Activated T-helper 17 cell treated with anti-CD3 and anti-CD28 coated beads, Interleukin-2, amount 50 U/mL, for 72 hours (primary cell): ENCODE measurements at places on chromosomes 12 and 14.

- no peak for ATAC-seq
Observed at GRCh38 chr14:69312608-69313007, 52.6 kb downstream of the GALNT16 start.

- no peak for ATAC-seq
Observed at GRCh38 chr14:72780751-72781150, 113.2 kb downstream of the DPF3 start.

DNA sequence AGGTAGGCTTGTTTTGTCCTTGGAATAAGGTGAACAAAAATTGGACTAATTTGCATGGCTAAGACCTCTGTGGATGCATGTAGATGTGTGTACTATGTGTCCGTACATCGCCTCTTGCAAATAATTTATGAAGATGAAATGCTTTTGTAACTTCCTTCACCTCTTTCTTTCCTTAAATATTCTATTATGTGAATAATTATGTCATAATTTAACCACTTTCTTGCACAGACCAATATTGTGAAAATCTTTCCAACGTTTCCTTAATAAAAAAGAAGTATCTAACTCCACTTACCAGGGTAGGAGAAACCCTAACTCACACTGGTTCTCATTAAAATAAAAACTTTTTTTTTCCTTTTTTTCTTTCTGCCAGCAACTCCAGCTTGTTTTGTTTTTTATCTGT, 4.0 kb downstream of the NANOG start:
- ATAC-seq = no peak

GRCh38 chr12:1281683-1282366, 290.8 kb downstream of the ERC1 start:
- no peak for ATAC-seq

DNA sequence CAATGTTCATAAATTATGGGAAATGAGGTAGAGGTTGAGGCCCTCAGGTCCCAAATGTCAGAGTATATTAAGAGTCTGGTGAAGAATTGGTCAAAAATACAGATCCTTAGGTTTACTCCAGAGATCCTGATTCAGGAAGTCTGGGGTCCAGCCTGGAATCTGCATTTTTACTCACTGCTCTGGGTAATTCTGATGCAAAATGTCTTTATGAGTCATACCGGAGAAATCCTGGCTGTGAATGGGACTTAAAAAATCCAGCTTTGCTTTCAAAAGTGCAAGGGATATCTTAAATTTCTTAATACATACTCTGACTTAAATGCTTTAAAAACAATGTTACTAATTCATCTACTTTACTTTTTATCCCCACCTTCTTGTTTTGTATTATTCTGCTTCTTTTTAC, 74.5 kb downstream of the FERMT2 start:
- no peak for ATAC-seq

DNA sequence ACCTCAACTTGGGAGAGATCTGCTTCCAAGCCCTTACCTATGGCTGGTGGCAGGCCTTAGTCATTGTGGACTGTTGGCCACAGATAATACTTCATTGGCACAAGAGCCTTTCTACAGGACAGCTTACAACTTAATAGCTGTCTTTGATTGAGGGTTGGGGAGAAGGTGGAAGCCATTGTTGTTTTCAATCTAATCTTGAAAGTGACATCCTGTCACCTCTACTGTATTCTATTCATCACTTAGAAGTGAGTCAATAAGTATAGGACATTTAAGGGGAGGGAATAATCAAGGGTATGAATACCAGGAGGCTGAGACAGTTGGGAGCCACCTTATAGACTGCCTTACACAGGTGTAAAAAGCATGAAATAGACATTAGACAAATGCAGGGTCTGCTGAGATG, 906.3 kb downstream of the NRXN3 start:
- no peak for ATAC-seq

DNA sequence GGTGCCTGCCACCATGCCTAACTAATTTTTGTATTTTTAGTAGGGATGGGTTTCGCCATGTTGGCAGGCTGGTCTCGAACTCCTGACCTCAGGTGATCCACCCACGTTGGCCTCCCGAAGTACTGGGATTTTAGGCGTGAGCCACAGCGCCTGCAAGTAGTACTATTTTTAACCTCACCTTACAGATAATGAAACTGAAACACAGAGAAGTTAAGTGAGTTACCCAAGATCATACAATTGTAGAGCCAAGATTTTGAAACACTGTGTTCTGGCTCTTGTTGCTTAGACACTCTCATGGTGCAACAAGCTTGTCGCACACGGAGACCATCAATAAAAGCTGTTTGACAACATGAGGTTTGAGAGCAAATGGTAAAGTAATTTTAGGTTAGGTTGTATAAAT, 159.1 kb upstream of the LMNTD1 start:
- ATAC-seq = no peak

- ATAC-seq = no peak
Observed at GRCh38 chr12:41459111-41459905, 271.2 kb downstream of the PDZRN4 start.

GRCh38 chr12:7758766-7759140, 6.3 kb upstream of the NANOGNB start:
- ATAC-seq = no peak

DNA sequence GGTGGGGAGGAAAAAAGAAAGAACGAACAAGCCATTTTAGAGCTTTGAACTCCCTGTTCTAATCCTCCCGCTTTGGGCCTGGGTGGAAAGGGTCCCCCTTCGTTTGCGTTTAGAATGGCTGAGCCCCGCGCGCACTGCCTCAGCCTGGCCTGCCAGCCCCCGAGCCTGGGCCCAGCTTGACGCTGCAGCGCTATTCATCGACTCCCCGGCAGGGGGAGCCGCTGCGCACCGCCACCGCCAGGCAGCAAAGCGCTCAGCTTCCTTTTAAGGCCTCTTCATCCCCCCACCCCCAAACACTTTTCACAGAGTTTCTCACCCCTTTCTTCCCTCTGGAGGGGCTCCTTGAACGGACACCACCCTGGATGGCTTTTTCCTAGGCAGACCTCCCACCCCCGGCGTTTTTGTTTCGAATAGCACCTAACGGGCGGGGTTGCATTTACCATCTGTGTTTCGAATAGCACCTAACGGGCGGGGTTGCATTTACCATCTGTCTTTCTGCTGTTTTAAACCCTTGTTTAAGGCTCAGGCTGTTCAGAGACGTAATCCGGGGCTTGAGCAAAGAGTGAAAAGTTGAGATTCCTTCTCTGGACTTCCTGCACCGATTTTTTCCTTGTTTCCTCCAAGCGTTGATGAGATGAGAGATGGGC, 56.4 kb upstream of the PIWIL1 start:
- peak; percentile 31 for ATAC-seq

- ATAC-seq = peak; percentile 20
Observed at GRCh38 chr12:12511021-12511783, 51.5 kb downstream of the DUSP16 start.

GRCh38 chr12:80708975-80709328, 1.5 kb downstream of the MYF6 start:
- ATAC-seq = no peak

DNA sequence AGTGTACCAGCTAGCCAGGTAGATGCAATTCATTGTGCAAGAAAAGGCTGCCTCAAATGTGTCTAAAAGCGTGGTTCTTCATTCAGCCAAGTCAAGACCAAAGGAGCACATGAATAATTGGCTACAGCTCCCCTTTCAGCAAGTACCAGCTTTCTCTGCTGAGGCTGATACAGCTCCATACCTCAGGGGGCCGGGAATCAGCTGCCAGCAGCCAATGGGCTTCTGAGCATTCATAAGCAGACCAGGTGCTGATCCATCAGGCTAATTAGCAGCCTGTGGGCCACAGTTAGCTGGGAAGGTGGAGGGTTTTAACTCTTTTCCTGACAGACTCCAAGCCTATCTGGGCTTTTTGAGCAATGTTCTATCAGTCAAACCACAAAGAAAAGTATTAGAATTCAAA, 264.7 kb downstream of the APAF1 start:
- ATAC-seq = no peak

- ATAC-seq = no peak
Observed at GRCh38 chr12:78711954-78712353, 152.6 kb upstream of the SYT1 start.

DNA sequence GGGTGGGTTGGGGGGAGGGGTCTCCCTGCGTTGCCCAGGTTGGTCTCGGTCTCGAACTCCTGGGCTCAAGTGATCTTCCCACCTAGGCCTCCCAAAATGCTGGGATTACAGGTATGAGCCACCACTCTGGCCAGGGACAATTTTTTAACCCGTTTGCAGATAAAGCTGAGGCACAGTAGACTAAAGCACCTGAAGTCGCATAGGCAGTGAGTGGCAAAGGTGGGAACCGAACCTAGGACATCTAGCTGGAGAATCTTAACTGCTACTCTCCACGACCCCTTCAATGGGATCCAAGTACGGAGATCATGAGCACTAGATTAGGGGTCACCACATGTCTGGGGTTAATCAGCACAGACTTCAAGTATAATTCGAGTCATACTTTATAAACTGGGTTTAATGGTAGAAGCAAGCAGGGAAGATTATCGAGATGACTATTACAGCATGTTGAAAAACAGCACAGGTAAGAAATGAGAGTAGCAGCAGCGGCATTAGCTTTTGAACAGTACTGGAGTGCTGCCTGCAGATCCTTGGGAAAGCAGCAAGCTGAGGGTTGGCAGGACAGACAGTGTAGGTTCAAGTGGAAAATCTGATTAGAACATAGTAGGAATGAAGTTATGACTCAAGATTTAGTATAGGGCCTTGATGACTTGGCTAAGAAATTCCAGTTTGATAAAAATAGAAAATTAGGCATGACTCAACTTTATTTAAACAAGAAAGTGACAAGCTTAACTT, 23.9 kb downstream of the NID2 start:
- ATAC-seq = peak; percentile 74

- ATAC-seq = no peak
Observed at GRCh38 chr12:3241621-3242020, 164.4 kb downstream of the TSPAN9 start.

- ATAC-seq = no peak
Observed at GRCh38 chr12:66066137-66066928, 64.2 kb downstream of the LLPH start.

- ATAC-seq = no peak
Observed at GRCh38 chr12:97756066-97756666, 293.6 kb downstream of the RMST start.

DNA sequence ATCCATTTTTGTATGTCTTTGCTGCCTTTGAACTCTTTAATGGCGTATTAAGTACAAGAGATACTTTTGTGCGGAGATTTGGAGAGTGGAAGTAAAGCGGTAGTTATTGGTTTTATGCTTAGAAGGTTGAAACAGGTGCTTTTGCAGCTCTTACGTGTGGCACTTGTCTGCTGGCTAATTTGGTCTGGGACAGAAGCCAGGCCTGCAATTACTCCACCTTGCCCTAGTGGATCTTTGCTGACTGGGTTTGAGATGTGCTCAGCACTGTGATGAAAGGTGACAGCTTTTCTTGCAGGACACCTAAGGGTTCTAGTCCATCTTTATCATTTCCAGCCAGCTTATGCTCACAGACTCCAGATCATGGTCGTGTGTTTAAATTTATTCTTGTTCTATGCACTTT, 252.5 kb downstream of the RPL10L start:
- no peak for ATAC-seq

GRCh38 chr12:62631471-62632410, 165.1 kb downstream of the MON2 start:
- ATAC-seq = peak; percentile 60

- no peak for ATAC-seq
Observed at GRCh38 chr12:128627659-128628058, 196.1 kb downstream of the SLC15A4 start.
